ENCODE measurements at places on chromosomes 2 and 18.

GRCh38 chr18:70195852-70196434 is 9.5 kb downstream of the RTTN start:
- DNase-seq = no peak
- H3K36me3 ChIP-seq = peaks cover 62% of the 10 kb centered on the region
- H3K4me3 ChIP-seq = no peak overlapping the region
- no peaks in the 10 kb centered on the region for H3K4me1 ChIP-seq
- no peak overlapping the region for H3K27ac ChIP-seq
- H3K27me3 ChIP-seq = no peaks in the 10 kb centered on the region

DNA sequence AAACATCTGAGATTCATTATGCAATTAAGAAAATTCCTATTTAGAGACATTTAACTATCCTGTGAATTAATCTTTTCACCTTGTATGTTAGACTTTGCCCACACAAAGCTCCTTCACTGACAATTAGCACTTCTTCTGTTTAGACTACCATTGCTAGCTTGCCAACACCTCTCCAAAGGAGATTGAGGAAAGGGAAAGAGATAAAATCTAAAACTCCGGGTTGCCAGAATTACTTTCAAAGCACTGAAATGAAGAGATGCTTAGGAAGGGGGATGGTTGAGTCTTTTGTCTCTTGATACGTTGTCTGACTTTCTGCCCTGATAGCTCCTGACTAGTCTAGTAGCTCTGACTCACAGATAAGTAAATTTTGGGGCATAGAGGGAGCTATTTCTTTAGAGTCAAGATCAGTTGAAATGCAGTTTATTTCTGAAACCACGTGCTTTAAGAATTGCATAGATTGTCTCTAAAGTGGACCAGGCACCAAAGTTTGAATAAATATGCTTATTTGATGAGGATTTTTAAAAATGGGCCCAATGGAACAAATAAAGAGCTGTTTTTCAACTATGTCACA is 74.1 kb upstream of the DSEL start:
- no peaks in the 10 kb centered on the region for H3K36me3 ChIP-seq
- H3K27ac ChIP-seq = no peak overlapping the region
- H3K27me3 ChIP-seq = no peaks in the 10 kb centered on the region
- H3K4me1 ChIP-seq = no peaks in the 10 kb centered on the region
- H3K4me3 ChIP-seq = no peak overlapping the region
- DNase-seq = no peak

GRCh38 chr2:24362253-24362652 is 1.9 kb upstream of the ITSN2 start:
- no peak overlapping the region for H3K27ac ChIP-seq
- DNase-seq = no peak
- H3K27me3 ChIP-seq = no peaks in the 10 kb centered on the region
- no peaks in the 10 kb centered on the region for H3K36me3 ChIP-seq

- no peaks in the 10 kb centered on the region for H3K27me3 ChIP-seq
- no peaks in the 10 kb centered on the region for H3K36me3 ChIP-seq
- H3K4me1 ChIP-seq = peaks cover 20% of the 10 kb centered on the region
- H3K4me3 ChIP-seq = peak overlapping the region; percentile 98
- H3K27ac ChIP-seq = no peak overlapping the region
These were observed 1.8 kb downstream of the DTNB start for GRCh38 chr2:25671622-25672021.

GRCh38 chr18:44723411-44723810 is 42.7 kb downstream of the SETBP1 start:
- no peaks in the 10 kb centered on the region for H3K27me3 ChIP-seq
- no peak for DNase-seq
- no peak overlapping the region for H3K27ac ChIP-seq

GRCh38 chr2:42183775-42184174 is 14.6 kb downstream of the EML4 start:
- no peak for DNase-seq
- H3K4me1 ChIP-seq = peaks cover 13% of the 10 kb centered on the region
- no peaks in the 10 kb centered on the region for H3K27me3 ChIP-seq

GRCh38 chr2:156673981-156674380 is 237.8 kb downstream of the GPD2 start:
- no peaks in the 10 kb centered on the region for H3K4me1 ChIP-seq
- H3K4me3 ChIP-seq = no peak overlapping the region
- no peaks in the 10 kb centered on the region for H3K27me3 ChIP-seq
- H3K36me3 ChIP-seq = no peaks in the 10 kb centered on the region

DNA sequence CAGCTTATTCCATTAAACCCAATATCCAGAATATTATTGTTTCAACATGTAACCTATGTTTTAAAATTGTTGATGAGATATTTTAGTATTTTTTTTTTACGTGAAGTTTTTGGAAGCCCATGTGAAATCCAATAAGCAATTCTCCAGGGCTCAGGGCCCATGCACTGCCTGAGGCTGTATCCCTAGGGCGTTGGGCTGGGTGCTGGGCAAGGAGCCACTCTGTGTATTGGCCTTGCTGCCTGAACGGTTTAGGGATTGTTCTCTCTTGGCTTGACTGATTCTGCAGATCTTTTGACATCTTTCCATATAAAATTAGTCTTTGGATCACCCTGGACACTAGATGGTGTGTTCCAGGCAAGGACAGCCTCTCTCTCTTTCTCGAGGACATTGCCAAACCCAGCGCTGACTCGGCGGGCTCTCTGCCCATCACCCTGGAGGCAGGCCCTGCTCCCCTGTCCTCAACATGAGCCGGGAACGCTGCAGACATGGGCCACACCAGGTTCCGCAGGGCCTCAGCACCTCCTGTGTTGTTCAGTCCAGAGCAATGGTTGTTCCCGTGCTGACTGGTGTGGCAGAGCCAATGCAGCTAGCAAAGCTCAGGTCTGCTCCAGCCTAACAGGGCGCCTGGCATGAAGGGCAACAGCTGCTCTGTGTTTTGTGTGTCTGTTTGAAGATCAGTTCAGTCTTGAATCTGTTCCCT is 163.0 kb downstream of the SEPTIN10 start:
- peaks cover 18% of the 10 kb centered on the region for H3K4me1 ChIP-seq
- peaks cover 3% of the 10 kb centered on the region for H3K36me3 ChIP-seq
- no peak overlapping the region for H3K4me3 ChIP-seq
- H3K27ac ChIP-seq = no peak overlapping the region

GRCh38 chr2:85744055-85744454 is 9.7 kb upstream of the ATOH8 start:
- DNase-seq = no peak
- H3K36me3 ChIP-seq = no peaks in the 10 kb centered on the region
- H3K27ac ChIP-seq = peak overlapping the region; percentile 94

- H3K27ac ChIP-seq = no peak overlapping the region
- DNase-seq = no peak
- H3K4me3 ChIP-seq = no peak overlapping the region
- no peaks in the 10 kb centered on the region for H3K27me3 ChIP-seq
These were observed 131.4 kb downstream of the KCNS3 start for GRCh38 chr2:18009891-18010290.

- H3K4me1 ChIP-seq = peaks cover 7% of the 10 kb centered on the region
- DNase-seq = no peak
- no peaks in the 10 kb centered on the region for H3K36me3 ChIP-seq
- H3K27me3 ChIP-seq = peaks cover 2% of the 10 kb centered on the region
- H3K4me3 ChIP-seq = no peak overlapping the region
- H3K27ac ChIP-seq = no peak overlapping the region
These were observed 73.5 kb downstream of the KCNF1 start for GRCh38 chr2:10985260-10985659.

GRCh38 chr2:134333646-134334189 is 79.8 kb downstream of the MGAT5 start:
- H3K27ac ChIP-seq = no peak overlapping the region
- DNase-seq = no peak
- no peaks in the 10 kb centered on the region for H3K27me3 ChIP-seq
- H3K4me1 ChIP-seq = peaks cover 6% of the 10 kb centered on the region
- no peak overlapping the region for H3K4me3 ChIP-seq
- no peaks in the 10 kb centered on the region for H3K36me3 ChIP-seq

GRCh38 chr18:78685980-78686530 is 293.6 kb upstream of the SALL3 start:
- no peak overlapping the region for H3K27ac ChIP-seq
- peaks cover 10% of the 10 kb centered on the region for H3K27me3 ChIP-seq
- H3K4me1 ChIP-seq = no peaks in the 10 kb centered on the region
- no peaks in the 10 kb centered on the region for H3K36me3 ChIP-seq

- DNase-seq = no peak
- no peaks in the 10 kb centered on the region for H3K27me3 ChIP-seq
- H3K4me1 ChIP-seq = peaks cover 28% of the 10 kb centered on the region
These were observed 6.7 kb upstream of the UGT1A5 start for GRCh38 chr2:233705911-233706506.

GRCh38 chr2:212538305-212539071 is at the start of gene ERBB4:
Gene ERBB4 (minus strand): TSS chr2:212538802. CDS start chr2:212538530, 272 bp downstream.
- no peak within 1 kb of the TSS for H3K27ac ChIP-seq
- H3K4me3 ChIP-seq = peak within 1 kb of the TSS; percentile 70
- H3K4me1 ChIP-seq = peaks cover 32% of the 10 kb centered on the region
- peaks cover 41% of the 10 kb centered on the region for H3K27me3 ChIP-seq

- no peak for DNase-seq
- H3K27me3 ChIP-seq = no peaks in the 10 kb centered on the region
- no peak overlapping the region for H3K4me3 ChIP-seq
- H3K36me3 ChIP-seq = no peaks in the 10 kb centered on the region
- H3K27ac ChIP-seq = no peak overlapping the region
These were observed 18.2 kb upstream of the SEH1L start for GRCh38 chr18:12929477-12930083.

- no peaks in the 10 kb centered on the region for H3K36me3 ChIP-seq
- H3K4me3 ChIP-seq = no peak overlapping the region
- H3K27ac ChIP-seq = no peak overlapping the region
- no peak for DNase-seq
- no peaks in the 10 kb centered on the region for H3K4me1 ChIP-seq
These were observed 139.5 kb downstream of the NOL4 start for GRCh38 chr18:34085140-34085739.

DNA sequence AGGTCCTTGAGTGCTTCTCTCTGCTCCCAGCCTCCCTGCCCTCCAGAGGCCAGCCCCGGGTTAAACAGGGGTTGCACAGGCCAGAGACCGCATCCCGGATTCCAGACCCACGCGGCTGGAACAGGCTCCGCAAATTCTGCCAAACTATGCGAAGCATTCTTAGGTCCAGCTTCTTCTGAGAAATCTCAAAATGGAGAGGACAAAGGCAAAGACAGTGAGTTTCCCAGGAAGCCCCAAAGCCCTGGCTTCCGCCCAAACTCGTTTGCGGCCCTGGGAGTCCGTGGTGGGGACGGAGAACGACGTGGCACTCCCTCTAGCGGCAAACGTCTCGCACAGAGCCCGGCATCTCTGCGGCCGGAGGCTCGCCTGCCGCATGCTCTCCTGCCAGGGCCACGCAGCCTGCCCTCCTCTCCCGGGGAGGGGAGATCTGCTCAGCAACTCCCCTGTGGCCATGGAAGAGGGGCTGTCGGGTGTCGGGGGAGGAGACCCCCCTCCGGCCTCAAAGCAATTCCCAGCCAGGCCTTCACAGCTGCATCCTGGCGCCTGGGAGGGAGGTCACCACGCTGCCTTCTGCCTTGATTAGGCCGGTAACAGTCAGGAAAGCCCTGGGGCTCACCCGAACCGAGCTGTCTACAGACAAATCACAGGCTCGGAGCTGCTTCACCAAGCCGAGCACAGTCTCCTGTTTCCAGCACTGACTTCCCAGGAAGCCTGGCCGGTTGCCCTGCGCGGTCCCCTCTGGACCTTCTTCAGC is 33.4 kb upstream of the KLHL29 start:
- peaks cover 2% of the 10 kb centered on the region for H3K27me3 ChIP-seq
- no peaks in the 10 kb centered on the region for H3K36me3 ChIP-seq
- DNase-seq = peak; percentile 87
- H3K4me1 ChIP-seq = peaks cover 10% of the 10 kb centered on the region
- peak overlapping the region; percentile 45 for H3K27ac ChIP-seq

DNA sequence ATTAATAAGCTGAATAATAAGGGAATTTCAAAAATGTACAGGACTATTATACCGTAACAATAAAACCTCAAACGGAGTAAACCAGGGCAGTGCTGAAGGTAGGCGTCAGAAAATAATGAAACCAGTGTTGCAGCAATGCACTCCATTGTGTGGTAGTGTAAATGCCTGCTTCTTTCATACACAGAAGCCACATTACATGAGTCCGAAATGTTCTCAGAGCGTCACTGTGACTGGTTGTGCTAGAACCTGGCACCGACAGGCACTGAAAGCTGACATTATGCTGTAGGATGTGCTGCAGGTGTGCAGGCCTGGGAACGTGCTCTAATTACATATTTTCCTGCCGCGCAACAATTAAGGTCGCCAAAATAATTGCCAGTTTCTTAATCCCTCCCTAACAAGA is 53.3 kb downstream of the ZEB2 start:
- H3K27ac ChIP-seq = no peak overlapping the region
- H3K36me3 ChIP-seq = no peaks in the 10 kb centered on the region
- H3K4me3 ChIP-seq = no peak overlapping the region
- H3K27me3 ChIP-seq = no peaks in the 10 kb centered on the region
- no peak for DNase-seq

GRCh38 chr2:101395545-101396315 is 8.4 kb upstream of the CREG2 start:
- H3K27me3 ChIP-seq = no peaks in the 10 kb centered on the region
- H3K36me3 ChIP-seq = no peaks in the 10 kb centered on the region
- H3K27ac ChIP-seq = no peak overlapping the region
- H3K4me3 ChIP-seq = no peak overlapping the region
- H3K4me1 ChIP-seq = no peaks in the 10 kb centered on the region
- no peak for DNase-seq

DNA sequence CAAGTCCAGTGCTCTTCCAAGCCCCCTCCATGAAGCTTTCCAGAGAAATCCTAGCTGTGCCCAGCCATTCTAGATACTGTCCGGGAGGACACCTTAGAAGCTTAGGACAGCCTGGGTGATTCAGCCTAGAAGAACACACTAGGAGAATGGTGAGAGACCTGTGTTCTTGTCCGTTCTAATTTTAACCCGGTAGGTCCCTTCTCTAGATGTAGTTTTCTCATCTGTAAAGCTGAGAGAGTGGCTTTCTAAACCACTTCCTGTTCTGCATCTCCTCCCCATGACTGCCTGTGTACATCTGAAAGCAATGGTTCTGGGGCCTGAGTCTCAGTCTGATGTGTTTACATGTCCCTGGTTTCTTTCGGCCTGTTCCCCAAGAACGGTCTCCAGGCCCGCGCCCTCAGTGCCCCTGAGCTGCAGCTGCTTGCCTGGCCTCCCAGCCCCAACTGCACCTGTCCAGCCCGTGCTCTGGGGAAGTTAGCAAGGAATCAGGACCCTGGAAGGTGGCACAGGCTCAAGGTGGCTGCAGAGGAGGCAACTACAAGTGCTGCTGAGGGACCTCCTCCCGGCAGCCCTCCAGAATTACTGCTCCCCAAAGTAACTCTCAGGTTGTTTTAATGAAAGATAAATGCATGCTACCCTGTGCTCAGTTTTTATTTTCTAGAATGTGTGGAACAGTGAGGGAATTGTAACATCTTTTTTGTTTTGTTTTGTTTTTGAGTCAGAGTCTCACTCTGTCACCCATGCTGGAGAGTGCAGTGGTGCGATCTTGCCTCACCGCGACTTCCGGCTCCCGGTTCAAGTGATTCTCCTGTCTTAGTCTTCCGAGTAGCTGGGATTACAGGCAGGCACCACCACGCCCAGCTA is 105.9 kb downstream of the LBH start:
- H3K27ac ChIP-seq = no peak overlapping the region
- H3K4me1 ChIP-seq = no peaks in the 10 kb centered on the region
- H3K4me3 ChIP-seq = no peak overlapping the region
- no peaks in the 10 kb centered on the region for H3K36me3 ChIP-seq
